Activated CD4-positive, alpha-beta T cell treated with anti-CD3 and anti-CD28 coated beads, Interleukin-2, amount 50 U/mL, for 24 hours (primary cell): ENCODE measurements at places on chromosomes 2 and 18.

DNA sequence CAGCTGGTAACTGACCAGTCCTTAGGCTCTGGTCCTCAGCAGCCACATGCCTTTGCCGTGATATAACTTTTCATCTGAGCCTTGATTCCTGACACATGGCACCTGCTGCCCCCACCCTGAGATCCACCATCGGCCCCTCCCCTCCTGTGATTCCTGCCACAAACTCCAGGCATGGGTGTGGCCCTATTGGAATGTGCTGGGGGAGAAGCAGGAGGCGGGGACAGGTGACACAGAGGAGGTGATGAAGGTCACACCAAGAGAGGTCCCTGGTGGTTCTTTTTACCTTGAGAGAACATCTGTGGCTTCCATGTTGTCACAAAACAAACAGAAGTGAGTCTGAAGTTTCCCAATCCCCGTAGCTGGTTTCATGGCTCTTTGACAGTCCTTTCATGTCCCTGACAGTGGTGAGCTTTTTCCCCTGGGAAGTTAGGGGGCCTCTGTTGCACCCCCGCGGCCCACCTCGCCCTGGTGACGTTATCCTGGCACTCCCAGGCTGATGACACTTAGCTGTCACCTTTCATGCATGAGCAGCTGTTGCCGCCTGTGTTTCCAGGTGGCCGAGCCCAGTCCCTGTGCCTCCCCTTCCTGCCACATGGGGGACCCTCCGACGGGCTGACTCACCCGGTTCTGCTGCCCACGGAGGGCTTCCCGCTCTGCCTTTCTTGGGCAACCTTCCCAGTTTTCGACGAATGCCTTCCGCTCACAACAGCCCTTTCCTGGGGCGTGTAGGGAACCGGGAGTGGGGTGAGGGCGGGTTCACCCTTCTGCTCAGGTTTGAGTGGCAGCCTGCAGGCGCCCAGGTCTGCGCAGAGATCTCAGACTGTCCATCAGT, 66.3 kb upstream of the GLI2 start:
- no peak for DNase-seq

DNA sequence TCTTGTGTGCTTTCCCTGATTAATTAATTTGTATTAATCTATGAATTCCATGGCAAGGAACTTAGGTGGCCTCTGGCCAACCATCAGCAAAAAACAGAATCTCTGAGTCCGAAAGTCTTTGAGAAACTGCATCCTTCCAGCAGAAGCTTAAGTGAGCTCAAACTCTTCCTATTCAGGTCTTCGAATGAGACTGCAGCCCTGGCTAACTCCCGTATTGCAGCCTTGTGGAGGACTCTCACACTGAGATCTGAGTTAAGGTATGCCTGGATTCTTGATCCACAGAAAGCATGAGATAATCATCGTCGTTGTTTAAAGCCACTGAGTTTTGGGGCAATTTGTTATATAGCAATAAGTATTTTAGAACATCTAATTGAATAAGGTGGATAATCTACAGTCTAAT, 1143.9 kb upstream of the NXPH2 start:
- DNase-seq: no peak

DNA sequence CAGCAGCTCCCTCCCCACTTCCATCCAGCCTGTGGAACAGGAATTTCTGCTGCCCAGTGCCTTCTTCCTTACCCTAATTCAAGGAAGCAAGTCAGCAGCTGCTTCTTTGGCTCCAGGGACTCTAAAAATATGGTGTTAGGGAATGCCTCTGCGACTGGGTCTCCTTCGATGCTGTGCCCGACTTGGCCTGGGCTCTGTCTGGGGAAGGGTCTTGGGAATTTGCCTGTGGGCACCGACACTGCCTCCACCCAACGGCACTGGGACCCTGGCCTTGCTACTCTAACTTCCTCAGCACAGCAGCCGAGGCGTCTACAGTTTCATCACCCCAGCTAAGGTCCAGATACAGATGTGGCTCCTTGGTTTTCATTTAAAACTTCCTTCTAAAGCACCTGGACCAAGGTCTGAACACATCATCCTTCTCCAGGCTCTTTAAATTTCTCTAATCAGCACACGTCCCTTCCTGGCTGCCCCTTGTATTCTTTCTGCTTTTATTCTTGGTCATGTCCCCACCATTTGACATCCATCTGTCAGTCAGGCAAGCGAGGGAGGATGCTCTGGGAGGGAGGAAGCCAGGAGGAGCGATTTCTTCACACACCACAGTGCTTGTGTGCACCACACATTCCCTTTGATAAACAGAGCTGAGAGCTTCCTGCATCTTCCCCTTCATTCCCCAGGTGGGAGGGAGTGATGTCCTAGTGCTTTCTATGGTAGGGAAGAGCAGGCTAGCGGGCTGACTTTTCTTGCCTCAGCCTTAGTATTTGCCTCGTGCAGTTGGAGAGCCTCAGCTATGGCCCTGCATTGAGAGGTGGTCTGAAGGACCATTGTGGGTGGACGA, 6.8 kb downstream of the LBH start:
- DNase-seq: no peak

- no peak for DNase-seq
Observed at GRCh38 chr18:5444847-5445246, 99.0 kb downstream of the EPB41L3 start.

DNA sequence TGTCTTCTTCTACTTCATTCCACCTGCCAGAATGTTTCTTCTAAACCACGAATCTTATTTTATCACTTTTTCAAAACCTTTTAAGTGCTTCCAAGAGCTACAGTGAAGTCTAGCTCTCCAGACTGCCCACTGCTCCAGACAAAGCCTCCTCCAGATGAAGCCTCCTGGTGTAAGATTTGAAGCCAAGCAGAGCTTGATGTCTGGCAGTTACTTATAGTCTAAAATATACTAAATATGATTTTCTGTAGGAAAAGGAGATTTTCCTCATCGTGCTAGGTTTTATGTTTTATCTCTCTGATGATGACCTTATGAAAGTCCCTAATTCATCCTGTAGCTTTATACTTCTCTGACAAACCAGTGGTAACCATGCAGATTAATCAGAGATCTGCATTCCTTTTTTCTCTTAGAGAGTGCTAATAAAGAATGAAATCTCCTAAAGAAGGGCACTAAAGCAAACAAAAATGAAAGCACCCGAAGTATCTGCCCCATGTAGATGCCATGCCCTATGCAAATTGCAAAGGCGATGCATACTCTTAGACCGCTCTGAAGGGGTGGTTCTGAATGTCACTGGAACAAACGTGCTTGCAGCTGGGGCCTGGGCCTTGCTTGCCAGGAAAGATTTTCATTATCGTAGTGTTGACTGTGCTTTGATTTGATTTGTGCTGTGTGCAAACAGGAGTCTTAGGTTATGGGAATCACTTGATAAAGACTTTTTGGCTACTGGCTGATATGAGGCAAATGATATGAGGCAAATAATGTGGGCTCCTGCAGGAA, 314.2 kb downstream of the PID1 start:
- no peak for DNase-seq

DNA sequence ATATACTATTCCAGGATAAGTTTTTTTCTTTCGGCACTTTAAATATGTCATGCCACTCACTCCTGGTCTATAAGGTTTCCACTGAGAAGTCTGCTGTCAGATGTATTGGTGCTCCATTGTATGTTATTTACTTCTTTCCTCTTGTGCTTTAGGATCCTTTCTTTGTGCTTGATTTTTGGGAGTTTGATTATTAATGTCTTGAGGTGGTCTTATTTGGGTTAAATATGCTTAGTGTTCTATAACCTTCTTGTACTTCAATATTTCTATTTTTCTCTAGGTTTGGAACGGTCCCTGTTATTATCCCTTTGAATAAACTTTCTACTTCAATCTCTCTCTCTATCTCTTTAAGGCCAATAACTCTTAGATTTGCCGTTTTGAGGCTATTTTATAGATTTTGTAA, 28.3 kb downstream of the STPG4 start:
- no peak for DNase-seq

GRCh38 chr18:63185984-63186383, 133.6 kb downstream of the BCL2 start:
- no peak for DNase-seq

DNA sequence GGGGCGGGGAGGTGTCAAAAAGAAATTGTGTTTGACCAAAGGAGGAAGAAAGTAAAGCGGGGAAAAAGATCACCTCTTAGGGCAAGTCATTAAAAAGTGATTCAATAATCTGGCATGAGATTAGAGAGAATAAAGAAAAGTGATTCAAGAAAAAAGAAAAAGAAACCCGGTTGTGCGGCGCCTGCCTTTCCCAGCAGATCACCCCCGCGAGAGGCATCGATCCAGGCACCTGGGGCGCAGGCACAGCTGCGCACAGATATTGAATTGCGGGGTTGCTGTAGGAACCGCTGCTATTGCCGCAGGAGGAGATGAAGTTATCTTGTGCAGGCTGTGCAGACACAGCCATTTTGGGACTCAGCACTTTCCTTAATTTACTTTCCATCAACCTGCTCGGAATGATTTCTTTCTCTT, 71.2 kb downstream of the PLB1 start:
- DNase-seq: no peak

- no peak for DNase-seq
Observed at GRCh38 chr2:20001361-20001863, 11.1 kb downstream of the MATN3 start.

- DNase-seq: no peak
Observed at GRCh38 chr18:59681521-59682004, 15.7 kb downstream of the CCBE1 start.

GRCh38 chr18:28455971-28456370, 279.0 kb upstream of the CDH2 start:
- DNase-seq: no peak

GRCh38 chr2:120443946-120444345, 98.0 kb downstream of the INHBB start:
- DNase-seq: no peak

GRCh38 chr2:113890253-113891235, 655 bp downstream of the ACTR3 start:
- DNase-seq: peak; percentile 69

- no peak for DNase-seq
Observed at GRCh38 chr2:38997781-38998180, 108.1 kb downstream of the ARHGEF33 start.

- no peak for DNase-seq
Observed at GRCh38 chr18:47260120-47260923, 8.9 kb upstream of the SKOR2 start.

- no peak for DNase-seq
Observed at GRCh38 chr18:36412778-36413177, 115.3 kb downstream of the FHOD3 start.

GRCh38 chr2:105324732-105325131, 4.8 kb downstream of the TGFBRAP1 start:
- no peak for DNase-seq

DNA sequence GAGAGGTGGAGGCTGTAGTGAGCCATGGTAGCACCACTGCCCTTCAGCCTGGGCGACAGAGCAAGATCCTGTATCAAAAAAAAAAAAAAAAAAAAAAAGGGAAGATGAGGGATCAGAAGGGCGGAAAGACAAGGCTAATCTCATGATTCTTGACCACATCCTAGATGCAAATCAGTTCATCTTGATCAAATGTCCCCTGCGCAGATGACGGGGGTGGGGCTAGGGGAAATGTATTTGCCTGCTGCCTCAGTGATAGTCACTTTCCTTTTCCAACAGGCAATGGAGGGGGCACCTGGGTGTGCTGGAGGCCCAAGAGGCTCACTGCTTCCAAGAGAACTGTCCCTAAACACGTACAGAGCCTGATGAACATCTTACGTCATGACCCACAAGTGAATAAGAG, 3.7 kb upstream of the EMILIN2 start:
- DNase-seq: no peak

DNA sequence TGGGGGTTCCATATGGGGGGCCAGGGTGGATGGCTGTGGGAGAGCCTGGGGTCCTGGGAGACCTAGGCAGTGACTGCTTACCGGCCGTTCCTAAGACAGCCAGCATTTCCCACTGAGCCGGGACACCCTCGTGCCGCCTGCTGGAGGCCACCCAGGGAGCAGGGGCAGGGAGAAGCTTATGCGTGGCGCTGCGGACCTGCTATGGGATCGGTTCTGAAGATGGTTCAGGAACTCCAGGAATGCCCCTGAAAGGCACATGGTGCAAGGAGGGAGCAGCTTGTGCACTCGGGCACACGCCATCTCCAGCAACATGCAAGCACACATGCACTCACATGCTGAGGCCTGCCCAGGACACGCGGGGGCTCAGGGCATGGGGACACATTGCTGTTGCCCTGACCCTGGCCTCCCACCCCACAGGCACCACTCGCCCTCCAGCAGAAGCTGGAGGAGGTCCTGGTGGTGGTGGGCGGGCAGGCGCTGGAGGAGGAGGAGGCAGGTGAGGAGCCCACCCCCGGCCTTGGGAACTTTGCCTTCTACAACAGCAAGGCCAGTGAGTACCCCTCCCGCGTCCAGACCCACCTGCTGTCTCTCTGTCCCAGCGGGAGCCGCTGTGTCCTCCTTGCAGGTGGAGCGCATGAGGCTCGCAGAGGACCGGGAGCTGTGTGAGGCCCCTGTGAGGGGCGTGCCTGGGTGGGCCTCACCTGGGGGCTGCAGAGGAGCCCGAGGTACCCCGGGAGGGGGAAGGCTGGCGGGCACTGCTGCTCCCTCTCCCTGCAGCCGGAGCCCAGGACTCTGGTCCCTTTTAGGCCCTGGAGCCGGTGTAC, 4.1 kb downstream of the KLHL30 start:
- DNase-seq: no peak

DNA sequence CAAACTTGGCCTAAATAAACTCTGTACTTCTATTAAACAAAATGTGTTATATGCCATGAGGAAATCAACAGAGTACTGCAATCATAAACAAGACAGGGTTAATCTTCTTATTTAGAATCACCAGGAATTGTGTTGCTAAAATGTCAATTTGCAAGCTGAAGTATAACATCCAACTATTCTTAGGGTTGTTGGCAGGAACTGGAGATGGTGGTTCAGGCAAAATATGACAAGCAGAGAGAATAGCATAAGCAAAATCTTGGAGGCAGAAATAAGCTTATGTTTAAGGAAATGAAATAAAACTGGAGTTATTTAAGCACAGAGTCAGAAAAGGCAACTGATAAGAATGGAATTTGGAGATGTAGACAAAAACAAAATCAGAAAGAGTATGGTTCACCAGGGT, 463.8 kb upstream of the SLC8A1 start:
- DNase-seq: no peak

GRCh38 chr2:172361360-172361759, 66.0 kb upstream of the ITGA6 start:
- DNase-seq: no peak

DNA sequence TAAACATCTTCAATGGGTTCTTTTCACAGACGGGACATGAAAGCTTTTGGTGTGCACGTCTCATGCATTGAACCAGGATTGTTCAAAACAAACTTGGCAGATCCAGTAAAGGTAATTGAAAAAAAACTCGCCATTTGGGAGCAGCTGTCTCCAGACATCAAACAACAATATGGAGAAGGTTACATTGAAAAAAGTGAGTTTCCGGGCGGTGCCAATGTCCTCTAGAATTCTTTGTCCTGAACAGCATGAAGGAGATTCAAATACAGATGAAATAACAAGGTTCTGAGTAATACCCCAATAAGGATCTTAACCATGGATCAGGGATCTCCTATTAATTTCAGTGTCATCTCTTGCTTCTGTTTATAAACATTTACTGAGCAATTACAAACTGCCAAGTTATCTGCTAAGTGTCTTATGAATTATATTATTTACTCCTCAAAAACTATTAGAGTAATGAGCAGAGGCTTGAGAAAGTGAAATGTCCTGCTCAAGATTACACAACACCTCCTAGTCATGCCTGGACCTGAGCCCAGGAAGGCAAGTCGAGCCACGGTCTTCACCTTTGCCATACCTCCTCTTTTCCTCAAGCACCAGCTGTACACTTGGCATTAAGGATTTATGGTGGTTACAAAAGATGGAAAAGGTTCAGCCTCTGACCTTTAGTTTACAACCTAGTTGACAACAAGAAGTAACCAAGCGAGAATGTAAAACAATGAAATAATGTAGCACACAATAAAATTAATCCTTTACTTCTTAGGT, 22.6 kb downstream of the DHRS9 start:
- no peak for DNase-seq
